ENCODE measurements at places on chromosomes 13 and 19.

DNA sequence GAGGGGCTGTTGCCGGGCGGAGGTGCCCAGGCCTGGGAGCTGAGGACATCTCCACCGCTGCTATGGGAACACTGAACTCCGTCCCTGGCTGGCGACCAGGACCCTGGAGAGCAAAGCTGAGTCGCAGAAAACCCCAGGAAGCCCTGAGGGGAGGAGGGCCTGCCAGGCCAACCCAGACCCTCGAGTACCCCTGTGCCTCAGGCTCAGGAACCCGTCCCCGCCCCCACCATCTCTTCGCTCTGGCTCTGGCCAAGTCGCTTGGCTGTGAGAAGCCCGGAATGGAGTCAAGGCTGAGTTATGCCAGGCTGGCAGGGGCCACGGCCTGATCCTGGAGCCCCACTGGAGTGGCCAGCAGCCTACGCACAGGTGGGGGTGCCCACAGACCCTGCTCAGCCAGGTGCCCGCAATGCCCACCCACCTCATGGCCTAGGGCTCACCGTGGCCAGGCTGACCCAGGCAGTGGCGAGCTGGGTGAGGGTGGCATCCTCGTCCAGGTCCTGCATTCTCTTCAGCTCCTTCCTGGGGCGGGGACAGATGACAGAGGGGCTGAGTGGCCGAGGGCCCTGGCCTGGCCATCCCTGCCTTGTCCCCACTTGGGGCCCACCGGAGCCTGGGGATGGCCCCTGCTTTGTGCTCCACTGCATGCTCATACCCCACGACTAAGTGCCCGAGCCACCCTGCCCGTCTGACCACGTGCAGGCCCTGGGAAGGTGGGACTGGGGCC, 8.5 kb upstream of the CERS1 start:
- DNase-seq, result no peak

- no peak for DNase-seq
Measured at GRCh38 chr19:33669376-33669775, 47.6 kb downstream of the CHST8 start.

- no peak for DNase-seq
Measured at GRCh38 chr19:9622531-9622930, 1.5 kb upstream of the ZNF561 start.

GRCh38 chr19:1064661-1065605, 2.0 kb upstream of the ARHGAP45 start:
- DNase-seq, result peak; percentile 63

DNA sequence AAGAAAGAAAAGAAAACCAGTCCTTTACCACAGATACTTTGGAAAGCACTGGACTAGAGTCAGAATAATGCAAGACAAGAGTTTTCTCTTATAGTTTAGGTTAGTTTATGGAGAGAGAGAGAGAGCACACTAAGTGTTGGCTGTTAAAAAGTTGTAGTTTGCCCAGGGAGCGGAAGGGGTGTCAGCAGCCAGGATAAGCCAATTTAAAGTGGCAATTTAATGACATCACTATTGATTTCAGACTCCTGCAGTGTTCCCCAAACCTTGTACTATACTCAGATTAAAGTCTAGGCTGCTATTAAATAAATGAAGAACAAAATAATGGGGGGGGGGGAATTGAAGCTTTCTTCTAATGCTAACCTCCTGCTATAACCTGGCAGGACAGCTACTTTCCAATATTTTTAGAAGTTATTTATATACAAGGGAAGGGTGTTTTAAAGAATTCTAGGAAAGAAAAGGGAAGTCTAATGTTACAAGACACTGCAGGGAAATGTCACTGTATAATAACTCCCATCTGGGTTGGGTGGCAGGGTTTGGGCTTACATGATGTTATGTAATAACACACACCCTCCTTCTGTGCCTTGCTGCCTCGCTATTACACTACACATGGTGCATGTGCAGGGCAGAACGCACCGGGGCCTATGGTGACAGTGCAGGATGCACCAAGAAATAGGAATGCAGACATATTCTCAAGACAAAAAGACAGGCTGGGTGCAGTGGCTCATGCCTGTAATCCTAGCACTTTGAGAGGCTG, 19.9 kb downstream of the TPT1 start:
- no peak for DNase-seq

GRCh38 chr19:48511800-48512503, at the start of gene LMTK3:
Gene LMTK3, minus strand, starts transcription at chr19:48511835. Its CDS starts 259 bp downstream, at chr19:48511576.
- DNase-seq, result peak; percentile 90

- no peak for DNase-seq
Measured at GRCh38 chr19:35733180-35734125, 8.8 kb downstream of the IGFLR1 start.

Measured in COR-L47 (cell line).